NCI-H82 (cell line): ENCODE measurements at places on chromosomes 16 and 17.

GRCh38 chr16:66278604-66279262 is 87.8 kb upstream of the CDH5 start:
- DNase-seq: no peak

GRCh38 chr17:72351884-72352346 is 231.1 kb downstream of the SOX9 start:
- no peak for DNase-seq

GRCh38 chr17:82463391-82463790 is 4.8 kb downstream of the NARF start:
- no peak for DNase-seq

DNA sequence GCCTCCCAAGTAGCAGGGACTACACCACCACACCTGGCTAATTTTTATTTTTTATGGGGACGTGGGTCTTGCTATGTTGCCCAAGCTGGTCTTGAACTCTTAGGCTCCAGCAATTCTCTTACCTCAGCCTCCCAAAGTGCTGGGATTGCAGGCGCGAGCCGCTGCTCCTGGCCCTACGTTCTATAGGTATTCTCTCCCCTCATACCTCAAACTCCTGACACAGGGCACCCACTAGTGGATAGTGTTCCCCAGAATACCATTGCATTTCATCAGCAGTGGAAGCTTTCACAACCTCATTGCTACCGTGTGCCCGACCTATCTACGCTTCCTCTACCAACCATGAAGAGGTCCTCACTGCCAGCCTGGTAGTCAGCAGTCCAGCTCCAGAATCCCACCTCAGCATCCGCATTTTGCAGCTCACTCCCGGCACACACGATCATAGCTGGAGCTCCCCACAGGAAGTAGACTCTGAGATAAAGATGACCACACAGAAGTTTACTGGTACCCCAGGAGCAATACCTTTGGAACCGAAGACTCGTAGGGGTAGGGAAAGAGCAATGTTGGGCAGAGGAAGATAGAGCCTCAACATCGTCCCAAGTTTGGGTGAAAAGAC is 9.3 kb downstream of the CTRB2 start:
- peak; percentile 10 for DNase-seq

DNA sequence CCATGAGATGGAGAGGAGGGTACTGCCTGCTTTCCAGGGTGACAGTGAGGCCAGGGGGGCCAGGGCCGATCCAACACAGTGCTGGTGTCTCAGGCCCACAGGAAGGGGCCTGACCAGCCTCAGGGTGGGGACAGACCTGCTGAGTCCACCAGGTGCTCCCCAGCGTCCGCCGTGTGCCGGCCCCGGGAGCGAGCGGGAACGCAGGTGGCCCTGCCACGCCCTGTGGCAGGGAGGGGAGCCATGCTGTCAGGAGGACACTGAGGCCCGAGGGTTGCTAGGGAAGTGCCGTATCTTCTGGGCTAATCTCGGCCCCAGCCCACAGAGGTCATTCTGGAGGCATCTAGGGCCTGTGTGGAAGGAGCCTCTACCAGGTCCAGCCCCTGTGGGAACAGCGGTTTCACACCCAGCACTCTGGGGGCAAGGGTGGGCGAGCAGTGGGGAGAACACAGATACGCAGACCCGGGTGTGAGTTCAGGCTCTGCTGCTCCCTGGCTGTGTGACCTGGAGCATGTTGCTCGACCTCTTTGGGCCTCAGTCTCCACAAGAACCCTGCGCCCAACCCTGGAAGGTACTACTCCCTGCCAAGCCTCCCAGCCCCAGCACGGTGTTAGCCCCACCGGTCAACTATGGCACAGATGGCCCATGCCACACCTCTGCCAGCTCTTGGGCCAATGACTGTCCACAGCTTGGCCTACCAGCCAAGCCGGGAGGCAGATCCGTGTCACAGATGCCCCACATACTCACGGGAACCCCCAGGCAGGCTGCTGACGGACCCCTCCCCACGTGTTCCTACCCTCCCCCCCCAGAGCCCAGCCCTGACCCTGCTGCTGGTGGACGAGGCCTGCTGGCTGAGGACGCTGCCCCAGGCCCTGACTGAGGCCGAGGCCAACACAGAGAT is 43.9 kb upstream of the ZC3H18 start:
- DNase-seq: no peak

- DNase-seq: no peak
These were observed 9.3 kb downstream of the ADCY7 start for GRCh38 chr16:50275428-50276325.

DNA sequence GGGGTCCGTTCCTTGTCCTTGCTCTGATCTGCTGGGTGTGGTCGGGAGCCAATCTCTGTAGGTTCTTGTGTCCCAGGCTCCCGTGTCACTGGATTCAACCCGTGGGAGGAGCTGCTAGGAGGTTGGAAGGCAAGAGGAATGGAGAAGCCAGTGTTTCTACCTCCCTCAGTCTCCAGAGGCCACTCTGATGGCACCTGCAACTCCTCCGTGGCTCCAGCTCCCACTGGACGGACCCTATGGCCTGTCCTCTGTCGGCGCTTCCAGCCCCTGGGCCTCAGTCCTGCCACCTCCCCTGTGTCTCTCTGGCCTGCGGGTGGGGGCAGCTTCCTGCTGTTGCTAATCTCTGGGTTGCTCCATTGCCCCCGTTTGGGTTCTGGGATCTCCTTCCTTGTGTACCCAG is 71.1 kb downstream of the CMIP start:
- DNase-seq: no peak

- DNase-seq: no peak
These were observed 21.9 kb downstream of the OMG start for GRCh38 chr17:31275116-31275515.

DNA sequence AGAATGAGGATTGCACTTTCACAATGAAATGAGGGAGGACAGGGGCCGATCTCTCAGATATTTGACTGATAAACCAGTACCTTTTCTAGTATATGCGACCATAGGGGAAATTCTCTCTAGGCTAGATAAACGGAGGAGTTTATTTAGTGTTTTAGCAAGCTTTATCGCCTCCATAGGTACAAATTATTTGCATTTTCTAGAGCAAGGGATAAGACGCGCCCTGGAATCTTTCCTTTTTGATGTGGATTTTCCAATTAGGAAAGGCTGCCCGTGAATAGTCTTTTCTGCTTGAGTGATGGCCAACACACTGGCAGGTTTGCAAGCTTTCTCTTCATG is 351 bp upstream of the GDPD1 start:
- no peak for DNase-seq

GRCh38 chr17:75753514-75754377 is 11.2 kb downstream of the GALK1 start:
- DNase-seq: peak; percentile 85

DNA sequence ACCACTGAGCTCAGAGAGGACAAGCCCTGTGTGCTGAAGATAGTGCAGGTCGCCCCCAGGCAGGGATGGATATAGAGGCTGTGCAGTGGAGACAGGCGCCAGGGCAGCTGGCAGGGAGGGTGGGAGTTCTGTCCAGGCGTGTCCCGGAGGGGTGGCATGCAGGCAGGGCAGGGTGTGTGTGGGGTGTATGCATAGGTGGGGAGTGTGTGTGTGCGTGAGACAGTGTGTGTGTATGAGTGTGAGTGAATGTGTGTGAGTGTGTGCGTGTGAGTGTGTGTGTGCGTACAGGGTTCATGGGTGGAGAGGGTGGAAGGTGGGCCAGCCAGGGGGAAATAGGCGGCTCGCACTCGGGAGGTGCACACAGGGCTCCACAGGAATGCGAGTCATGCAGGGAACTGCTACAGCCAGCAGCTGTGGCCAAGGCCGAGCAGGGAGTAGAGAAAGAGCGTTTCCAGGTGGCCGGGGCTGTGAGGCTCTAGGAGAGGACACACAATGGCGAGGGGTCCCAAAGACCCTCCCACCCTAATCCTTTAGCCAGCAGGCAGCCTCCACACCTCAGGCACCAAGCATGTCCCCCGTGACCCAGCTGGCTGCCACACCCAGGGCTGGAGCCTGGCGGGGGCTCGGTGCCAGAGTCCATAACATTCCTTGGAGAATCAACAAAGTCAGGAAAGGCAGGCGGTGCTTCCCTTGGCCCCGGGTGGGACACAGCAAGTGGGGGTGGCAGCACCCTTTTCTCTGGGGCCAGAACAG is 4.6 kb downstream of the PLCD3 start:
- DNase-seq: no peak

DNA sequence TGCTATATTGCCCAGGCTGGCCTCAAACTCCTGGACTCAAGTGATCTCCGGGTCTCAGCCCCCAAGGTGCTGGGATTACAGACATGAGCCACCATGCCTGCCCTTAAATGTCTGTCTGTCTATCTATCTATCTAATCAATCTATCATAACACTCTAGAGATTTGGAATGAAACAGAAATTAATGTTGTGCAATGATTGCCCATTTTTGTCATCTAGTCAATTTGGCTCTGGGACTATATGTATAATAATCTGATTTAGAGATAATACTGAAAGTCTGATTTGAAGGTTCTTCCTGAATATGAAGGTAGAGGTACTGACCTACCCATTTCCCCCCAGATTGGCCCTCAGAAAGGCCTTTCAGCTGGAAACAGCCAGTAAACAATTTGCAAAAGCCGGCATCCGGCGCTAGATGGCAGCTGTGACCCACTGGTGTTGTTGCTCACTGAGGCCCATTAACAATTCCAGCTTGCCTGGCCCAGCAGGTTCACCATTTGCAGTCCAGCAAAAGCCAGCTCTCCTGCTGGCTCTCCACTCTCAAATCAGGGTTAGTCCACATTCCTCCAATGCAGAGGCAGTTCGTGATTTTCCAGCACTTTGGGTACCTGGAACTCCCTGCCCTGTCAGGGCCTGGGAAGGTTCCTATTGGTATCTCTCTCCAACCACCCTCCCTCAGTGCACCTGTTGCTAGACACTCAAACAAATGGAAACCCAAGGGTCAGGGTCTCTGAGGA is 22.9 kb upstream of the C16orf87 start:
- DNase-seq: peak; percentile 76

DNA sequence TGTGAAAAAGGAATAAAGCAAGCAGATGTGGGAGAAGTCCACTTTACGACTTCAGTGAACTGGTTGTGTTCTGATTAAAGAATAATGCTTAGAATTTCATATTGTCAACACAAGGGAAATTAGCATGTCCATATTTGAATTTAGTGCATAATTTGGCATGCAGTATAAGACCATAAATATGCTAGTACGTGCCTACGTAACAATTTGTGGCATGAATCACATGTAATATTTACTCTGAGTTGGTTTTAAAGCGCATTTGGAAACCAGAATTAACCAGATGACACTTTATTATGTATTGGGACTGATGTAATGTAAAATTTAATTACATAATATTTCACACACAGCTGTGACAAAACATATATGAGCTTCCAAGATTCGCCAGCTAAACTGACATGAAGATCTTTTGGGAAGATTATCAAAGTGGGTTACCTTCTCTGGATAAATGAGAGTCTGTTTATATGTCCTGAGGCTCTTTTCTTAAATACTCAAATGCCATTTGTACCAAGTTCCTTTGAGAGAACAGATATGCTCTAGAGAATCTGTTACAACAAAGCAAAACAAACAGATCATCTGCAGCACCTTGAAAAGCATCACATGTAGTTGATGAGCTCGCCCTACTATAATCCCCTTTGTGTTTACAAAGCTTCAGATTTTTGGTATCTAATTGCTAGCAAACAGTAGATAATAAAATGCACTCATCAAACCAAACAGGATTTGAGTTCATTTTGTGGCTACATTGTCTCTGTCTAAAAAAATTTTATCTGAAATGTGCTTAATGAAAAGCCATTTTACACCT is 1468.6 kb downstream of the CDH11 start:
- DNase-seq: no peak

DNA sequence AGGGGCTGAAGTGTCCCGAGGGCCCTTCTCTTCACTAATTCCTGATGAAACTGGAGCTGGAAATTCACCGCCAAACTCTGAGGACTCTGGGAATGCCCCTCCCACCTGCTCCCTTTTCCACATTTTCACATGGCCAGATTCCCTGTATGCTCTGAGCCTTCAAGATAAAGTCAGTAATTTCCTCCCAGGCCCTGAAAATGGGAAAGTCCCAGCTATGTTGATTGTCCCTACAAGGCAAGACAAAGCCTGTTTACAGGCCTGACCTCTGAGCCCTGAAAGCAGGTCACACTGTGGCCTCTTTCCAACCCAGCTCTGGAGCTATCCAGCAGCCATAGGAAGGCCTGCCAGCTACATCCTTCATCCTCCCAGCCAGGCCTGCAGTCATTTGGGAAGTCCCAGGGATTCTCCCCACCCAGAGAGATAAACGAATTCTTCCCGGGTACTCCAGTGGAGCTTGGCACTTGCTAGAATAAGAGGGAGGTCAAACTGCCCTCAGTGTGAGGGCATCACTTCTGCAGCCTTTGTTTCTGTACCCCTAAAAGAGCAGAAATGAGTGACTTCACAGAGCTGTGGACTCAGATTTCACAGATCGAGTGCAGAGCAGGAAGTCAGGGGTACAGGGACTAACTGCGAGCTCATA is 19.6 kb upstream of the CCL2 start:
- DNase-seq: no peak

GRCh38 chr17:50122945-50123344 is 7.0 kb downstream of the SAMD14 start:
- DNase-seq: peak; percentile 46

DNA sequence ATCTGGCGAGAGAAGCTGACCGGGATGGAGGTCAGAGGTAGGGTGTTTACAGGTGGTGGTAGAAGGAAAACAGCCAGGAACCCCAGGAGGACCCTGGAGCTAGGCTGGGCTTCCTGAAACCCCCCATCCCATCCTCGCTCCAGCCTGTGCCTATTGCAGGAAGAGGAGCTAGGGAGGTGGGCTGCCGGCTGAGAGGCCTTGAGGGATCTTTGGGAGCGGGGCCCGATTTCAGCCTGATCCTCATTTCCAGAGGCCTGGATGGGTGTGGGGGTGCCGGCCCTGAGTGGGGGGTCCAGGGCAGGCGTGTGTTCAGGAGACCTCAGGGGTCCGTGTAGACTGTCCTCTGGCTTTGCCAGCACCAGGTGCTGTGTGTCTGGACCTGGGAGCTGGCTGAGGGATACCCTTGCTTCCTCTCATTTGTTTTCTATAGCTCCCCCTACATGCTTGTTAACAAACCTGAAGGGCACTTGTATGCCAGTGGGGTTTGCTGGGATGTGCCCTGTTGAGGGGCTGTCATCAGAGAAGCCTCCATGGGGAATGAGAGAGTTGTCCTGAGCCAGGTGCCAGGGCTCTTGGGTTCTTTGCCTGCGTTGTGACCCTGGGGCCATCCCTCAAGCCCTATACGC is 18.9 kb upstream of the RAP1GAP2 start:
- peak; percentile 73 for DNase-seq

- DNase-seq: no peak
These were observed 137.5 kb downstream of the XYLT1 start for GRCh38 chr16:17333229-17333628.

GRCh38 chr17:78563189-78564145 is 13.7 kb downstream of the DNAH17 start:
- DNase-seq: no peak

- DNase-seq: peak; percentile 92
These were observed 1.7 kb downstream of the PPM1D start for GRCh38 chr17:60601447-60602384.

DNA sequence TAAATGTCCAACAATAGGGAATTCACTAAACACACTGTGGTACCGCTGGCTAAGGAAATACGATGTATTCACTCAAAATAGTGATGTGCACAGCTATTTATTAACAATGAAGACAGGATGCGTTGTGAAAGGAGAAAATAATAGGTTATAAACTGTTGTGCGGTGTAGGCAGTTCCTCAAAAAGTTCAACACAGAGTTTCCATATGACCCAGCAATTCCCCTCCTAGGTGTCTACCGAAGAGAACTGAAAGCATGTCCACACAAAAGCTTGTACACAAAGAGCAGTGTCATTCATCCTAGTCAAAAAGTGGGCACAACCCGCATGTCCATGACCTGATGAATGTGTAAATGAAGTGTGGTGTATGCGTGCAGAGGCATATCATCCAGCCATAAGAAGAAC is 1.2 kb upstream of the CES1 start:
- DNase-seq: no peak
